ENCODE measurements at places on chromosomes 6 and 20.
A peak's percentile ranks its signal among the peaks of the same experiment; 100 is the strongest.

DNA sequence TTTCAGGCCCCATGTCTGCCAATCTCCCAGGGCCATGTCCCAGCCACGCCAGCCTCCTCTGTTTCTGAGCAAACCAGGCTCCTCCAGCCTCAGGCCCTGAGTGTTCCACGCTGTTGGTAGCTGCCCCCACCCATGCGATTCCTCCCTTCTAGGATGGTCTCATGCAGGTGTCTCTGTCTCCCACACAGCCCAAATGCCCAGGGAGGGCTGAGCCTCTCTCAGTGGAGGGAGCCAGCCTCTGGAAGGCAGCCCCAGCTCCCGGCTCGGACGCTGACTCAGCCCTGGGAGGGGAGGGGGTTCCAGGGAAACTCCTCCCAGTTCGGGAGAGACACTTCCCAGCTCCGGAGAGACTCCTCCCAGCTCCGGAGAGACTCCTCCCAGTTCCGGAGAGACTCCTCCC, 122.9 kb upstream of the AFDN start:
- no peak for DNase-seq

GRCh38 chr6:94217836-94218235, 798.5 kb upstream of the EPHA7 start:
- no peak for DNase-seq

GRCh38 chr20:52305024-52305645, 113.6 kb upstream of the ZFP64 start:
- DNase-seq = no peak

- peak; percentile 86 for DNase-seq
Measured at GRCh38 chr6:81766482-81767069, 14.1 kb upstream of the TENT5A start.

GRCh38 chr6:37607944-37608343, 89.7 kb downstream of the MDGA1 start:
- no peak for DNase-seq

- DNase-seq = no peak
Measured at GRCh38 chr6:134446218-134446848, 128.4 kb upstream of the SGK1 start.

DNA sequence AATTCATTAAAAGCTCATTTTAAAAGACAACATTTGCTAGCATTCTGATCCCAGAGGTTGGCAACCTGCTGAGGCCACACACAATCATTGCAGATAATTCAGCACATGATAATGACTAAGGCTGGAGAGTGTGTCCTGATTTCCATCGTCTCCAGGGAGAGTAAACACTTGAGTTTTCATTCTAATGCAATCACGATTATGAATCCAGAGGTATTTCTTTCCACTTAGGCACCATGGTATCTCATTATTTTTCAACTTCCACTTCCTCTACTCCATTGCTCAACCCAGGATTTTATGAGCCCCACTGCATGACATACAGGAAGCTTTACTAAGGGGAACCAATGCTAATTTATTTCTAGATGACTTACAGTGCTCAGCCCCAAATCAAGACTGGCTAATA, 273.8 kb upstream of the AGPAT4 start:
- no peak for DNase-seq

GRCh38 chr6:33295621-33296369, 2.9 kb downstream of the RGL2 start:
- no peak for DNase-seq

- DNase-seq = no peak
Measured at GRCh38 chr6:46350714-46351113, 140.5 kb downstream of the RCAN2 start.

DNA sequence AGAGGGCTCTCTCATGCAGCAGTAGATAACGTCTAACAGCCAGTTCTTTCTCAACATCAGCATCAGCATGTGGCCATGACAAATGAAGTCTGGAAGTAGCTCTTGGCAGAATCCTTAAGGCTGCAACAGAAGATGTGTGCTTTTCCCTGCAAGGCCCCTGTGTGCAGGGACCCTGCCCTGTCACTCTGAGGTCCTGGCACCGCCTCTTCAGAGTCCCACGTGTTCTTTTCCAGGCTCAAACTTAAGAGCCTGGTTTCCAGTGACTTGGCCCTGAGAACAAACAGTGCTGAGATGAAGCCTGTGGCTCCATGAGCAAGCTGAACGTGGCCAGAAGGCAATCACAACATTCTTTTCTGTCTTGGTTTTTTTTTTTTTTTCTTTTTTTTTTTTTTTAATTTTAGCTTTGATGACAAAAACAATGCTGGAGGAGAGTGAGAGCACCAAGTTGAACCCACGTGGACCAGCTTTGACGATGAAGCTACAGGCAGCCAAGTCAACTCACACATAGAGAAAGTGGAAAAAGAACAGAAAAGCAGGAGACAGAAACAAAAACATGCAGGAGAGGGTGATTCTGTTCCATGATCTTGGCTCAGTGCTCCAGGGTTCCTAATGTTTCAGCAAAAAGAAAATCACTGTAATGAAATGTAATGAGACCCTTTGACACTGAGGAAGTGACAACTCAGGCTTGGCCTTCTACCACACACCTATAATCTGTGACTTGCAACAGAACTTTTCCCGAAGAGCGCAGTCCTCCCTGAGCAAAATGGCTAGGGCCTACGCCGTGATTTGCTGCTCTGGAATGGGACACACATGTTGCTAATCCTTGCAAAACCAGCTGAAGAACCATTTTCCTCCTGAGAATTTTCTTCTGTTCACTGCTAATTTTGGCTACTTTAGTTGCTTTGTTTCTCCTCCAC, 86.1 kb downstream of the FOXC1 start:
- DNase-seq = peak; percentile 34

DNA sequence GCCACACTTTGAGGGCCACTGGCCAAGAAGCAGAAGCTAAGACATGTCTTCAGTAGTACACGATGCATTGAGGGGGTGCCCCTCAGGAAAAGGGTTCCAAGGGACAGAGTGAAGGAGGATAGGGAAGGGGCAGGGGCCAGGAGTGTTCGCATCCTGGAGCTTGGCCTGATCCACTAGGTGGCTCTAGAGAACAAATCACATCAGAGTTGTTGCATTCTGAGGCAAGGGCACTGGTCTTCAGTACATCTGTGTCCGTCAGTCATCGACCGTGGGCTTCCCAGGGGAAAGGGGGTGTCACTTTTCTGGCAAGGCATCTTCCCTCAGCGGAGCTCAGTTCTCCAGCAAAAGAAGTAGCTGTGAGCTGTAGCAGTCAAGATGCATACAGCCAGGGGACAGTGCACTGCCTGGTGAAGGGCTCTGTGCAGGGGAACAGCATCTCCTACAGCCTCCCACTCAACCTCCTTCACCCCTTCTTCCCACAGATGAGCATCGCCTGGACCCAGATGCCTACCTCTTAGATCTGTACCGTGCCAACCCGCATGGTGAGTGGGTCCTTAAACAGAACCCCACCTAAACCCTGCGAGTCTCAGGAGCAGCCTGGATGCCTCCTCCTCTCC, 47.8 kb downstream of the ARHGAP40 start:
- no peak for DNase-seq

- DNase-seq = no peak
Measured at GRCh38 chr6:25088513-25088912, 152.8 kb upstream of the RIPOR2 start.

DNA sequence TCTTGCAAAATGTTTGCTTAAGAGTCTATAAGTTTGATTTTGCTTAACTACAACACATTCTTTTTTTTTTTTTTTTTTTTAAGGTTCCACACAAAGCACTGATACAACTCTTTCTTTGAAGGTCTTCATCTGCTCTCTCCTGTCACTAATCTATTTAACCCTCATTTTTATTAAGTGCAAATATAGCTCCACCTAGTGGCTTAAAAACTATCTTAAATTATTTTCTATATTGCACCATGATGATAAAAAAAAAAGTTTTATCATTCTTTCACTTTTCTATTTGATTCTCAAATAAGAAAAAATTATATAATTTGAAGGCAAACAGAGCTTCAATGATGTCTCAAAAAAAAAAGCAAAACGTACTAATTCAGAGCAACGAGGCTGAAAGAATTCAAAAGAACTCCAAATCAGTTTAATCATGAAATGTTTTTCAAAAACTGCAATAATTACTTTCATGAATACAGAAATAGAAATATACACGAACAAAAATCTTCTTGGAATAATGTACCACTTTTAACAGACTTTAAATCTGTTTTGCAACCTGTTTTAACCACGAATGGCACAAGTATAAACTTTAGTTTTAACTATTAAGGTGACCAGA, 12.8 kb downstream of the ESF1 start:
- no peak for DNase-seq

- no peak for DNase-seq
Measured at GRCh38 chr20:12217382-12217781, 299.7 kb downstream of the BTBD3 start.

- no peak for DNase-seq
Measured at GRCh38 chr6:36997811-36998722, 7.4 kb upstream of the FGD2 start.

- DNase-seq = no peak
Measured at GRCh38 chr6:157996918-157997702, 15.4 kb downstream of the SYNJ2 start.

- DNase-seq = no peak
Measured at GRCh38 chr6:7446619-7447325, 57.2 kb downstream of the RIOK1 start.

DNA sequence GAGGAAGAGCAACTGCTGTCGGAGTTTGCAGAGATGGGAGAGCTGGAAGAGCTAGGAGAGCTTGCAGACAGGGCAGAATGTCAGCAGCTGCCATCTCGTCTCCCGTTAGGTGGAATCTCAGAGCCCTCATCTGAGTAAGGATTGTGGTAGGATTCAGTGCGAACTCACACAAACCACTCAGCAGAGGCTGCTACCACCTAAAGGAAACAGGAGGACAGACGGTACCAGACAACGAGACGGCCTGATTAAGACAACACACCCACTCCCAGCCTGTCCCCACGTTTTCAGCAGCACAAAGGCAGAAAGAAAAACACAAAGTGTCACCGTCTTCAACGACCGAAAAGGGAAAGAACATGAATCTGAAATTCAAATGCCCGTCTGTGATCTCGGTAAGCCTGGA, 4.1 kb downstream of the LEMD2 start:
- DNase-seq = no peak

DNA sequence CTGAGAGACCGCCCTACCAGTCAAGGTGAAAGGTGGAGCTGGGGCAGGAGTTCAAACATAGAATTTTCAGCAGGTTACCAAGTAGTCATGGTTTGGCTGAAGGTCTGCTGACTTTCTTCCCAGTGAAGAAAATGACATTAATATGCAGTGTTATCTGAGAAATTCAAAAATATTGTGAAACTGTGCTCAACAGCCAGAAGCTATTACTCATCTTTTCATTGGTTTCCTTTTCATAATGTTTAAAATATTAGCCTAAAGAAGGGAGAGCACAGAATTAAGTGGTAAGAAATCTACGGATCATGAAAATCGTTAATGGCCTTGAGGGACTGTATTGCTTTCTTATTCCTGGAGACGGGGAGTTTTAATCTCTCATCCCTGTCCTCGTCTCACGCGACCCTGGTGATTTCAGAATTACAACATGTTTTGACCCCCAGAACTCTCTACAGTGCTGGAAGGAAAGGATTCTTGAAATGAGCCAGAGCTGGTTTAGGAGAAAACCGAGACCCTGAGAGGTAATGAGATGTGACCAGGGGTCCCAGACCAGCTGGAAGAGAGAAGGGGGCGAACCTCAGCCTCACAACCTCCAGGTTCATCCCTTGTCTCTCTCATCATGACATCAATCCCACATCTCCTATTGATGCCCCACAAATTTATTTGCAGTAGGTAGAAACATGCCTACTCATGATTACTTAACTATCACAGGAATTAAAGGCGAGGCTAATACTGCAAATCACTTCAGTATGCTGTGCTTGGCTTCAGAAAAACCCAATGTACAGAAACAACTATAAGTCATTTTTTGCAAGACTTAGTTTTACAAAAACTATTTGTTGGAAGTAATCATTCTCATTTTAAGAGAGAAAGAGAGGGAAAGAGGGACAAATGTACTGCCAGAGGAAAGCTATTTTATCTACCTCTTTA, 209.5 kb downstream of the FNDC1 start:
- no peak for DNase-seq

DNA sequence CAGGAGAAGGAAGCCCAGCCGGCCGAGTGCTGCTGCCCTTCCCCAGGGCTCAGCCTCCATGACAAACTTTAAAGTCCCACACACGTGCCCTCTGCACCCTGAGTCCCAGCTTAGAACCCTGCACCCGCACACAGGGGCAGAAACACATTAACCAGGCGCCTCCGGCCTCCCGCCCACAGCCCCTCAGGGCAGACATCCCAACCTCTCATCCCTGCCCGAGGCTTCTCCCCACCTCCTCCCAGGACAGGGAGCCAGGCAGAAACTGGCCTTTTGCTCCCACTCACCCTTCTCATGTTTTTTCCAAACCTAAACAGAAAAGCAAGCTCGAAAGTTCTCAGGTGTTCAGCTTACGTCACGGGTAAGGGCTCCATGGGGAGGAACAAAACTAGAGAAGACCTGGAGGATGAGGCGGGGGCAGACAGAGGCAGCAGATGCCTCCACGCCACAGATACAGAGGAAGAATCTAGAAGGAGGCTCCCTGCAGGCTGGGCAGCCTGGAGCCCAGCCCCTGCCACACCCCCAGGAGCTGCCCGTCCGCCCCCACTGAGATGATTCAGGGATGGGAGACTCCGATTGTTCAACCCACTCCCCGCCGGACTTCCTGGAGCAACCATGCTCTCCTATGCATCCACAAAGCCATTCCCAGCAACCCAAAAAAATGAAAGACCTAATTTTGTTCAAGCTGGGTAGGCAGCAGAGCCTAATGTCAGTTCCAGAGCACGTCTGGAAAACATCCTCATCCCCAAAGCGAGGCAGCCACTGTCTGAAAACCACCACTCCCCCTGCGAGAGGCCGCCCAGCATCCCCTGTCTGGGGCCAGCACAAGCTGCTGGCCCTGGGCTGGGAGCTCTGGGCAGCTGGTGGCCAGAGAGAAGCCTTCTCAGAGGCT, 8.8 kb downstream of the KCNQ2 start:
- DNase-seq = no peak

GRCh38 chr20:14744723-14745122, 407.3 kb upstream of the FLRT3 start:
- DNase-seq = no peak

- peak; percentile 92 for DNase-seq
Measured at GRCh38 chr6:2876210-2877056, 26.7 kb downstream of the SERPINB9 start.

GRCh38 chr20:35673884-35674283, 9.2 kb upstream of the CPNE1 start:
- DNase-seq = no peak

GRCh38 chr6:7765575-7766325, 39.9 kb downstream of the BMP6 start:
- no peak for DNase-seq

GRCh38 chr6:135797361-135797760, 54.1 kb upstream of the PDE7B start:
- DNase-seq = no peak

DNA sequence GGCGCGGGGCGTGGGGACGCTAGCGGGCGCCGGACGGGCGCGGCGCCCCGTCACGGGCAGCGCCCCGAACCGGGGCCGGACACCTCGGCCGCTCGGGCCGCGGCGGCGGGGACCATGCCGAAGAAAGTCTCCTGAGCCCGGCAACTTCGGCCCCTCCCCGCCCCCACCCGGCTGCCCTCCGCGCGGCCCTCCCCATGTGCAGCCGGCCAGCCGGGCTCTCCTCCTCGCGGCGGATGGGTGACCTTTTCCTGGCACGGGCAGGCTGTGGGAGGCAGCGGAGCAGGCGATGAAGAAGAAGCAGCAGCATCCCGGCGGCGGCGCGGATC, 278 bp downstream of the UST start:
- no peak for DNase-seq

- no peak for DNase-seq
Measured at GRCh38 chr6:111456208-111456607, 26.8 kb downstream of the REV3L start.

Measured in skeletal muscle cell (primary cell).